ENCODE measurements at places on chromosomes 5 and 9.

GRCh38 chr5:171785517-171785916 is at the start of gene SMIM23:
TSS of gene SMIM23 (plus strand) at chr5:171785817. CDS start at chr5:171785872, 55 bp downstream.
- no peak for DNase-seq

GRCh38 chr5:93990504-93991070 is 249.2 kb upstream of the POU5F2 start:
- no peak for DNase-seq

- DNase-seq = no peak
These were observed 126.0 kb upstream of the MAN2A1 start for GRCh38 chr5:109563739-109564138.

DNA sequence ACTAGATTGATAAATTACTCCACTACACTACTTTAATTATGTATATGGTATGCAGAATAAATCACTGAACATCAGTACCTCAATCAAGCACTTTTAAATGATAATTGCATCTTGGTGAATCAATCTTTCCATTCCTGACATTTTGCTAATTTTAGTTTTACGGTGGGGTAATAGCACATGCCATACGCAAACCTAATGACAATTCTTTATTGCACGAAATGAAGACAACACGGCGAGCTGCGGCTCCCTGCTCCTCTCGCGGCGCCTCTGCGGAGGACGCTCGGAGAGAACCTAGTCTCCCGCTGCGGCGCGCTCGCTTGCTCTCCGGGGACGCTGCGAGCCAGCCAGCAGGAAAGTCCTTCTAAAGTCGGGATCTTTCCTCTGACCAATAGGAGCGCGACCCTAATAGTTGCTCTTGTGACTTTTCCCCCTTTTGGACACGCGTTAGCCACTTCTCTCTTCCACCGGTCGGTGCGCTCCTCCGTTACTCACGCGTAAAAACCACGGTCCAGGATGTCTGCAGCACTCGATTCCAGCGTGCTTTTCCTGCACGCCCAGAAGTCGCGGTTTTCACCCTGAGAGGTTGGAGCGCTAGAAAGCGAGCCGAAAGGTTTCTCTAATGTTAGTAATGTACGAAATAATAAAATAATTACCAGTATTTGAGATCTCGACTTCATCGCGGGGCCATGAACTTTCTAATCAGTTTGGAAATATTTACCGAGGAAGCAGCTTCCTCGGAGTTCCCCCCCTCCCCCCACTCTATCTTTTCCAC is 1.0 kb upstream of the MEF2C start:
- DNase-seq = no peak

GRCh38 chr5:94397508-94397907 is 220.9 kb downstream of the KIAA0825 start:
- DNase-seq = no peak

- DNase-seq = no peak
These were observed 17.1 kb upstream of the FBXL17 start for GRCh38 chr5:108398964-108399363.

DNA sequence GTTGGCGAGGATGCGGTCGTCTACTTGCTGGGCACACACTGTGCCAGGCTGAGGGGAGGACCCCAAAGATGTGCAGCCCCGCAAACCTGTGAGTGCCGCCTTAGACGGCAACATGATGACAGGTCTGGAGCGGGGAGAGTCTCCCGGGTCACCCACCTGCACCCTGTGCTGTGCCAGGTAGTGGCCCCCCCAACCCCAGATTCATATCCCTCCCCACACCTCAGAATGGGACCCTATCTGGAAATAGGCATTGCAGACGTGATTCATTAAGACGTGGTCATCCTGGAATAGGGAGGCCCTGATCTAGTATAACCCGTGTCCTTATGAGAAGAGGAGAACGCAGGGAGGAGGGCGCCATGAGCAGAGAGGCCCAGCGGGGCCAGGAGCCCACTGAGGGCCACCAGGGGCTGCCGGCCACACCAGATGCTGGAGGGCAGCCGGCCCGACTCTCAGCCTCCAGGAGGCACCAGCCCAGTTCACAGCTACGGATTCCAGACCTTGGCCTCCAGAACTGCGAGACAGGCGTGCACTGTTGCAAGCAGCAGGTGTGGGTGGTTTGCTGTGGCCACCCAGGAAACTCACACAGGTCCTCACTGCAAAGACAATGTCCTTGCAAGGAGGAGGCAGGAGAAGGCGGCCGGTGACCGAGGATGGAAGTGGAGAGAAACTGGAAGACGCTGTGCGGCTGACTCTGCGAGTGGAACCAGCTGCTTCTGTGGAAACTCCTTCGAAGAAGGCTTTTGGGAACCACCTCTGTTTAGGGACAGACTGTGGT is 131.9 kb upstream of the LPCAT1 start:
- no peak for DNase-seq

GRCh38 chr5:172740428-172741205 is 30.4 kb downstream of the DUSP1 start:
- no peak for DNase-seq

GRCh38 chr5:168822745-168823281 is 243.6 kb upstream of the PANK3 start:
- DNase-seq = no peak

DNA sequence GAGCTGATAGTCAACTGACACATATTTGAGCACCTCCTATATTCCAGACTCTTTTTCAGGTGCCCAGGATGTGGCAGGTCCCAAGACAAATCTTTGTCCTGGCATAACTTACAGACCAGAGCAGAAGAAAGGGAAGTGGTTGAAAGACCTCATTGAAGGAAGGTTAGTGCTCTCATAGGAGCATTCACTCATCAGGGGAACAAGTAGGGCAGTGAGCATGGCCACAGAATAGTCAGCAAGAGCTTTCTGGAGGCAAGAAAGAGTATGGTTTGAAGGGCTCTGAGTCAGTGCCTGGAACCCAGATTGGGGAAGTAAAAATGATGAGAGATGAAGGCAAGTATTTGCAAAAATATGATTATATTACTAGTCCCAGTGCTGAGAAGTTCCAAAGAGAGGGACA is 25.0 kb upstream of the ERMP1 start:
- DNase-seq = no peak

DNA sequence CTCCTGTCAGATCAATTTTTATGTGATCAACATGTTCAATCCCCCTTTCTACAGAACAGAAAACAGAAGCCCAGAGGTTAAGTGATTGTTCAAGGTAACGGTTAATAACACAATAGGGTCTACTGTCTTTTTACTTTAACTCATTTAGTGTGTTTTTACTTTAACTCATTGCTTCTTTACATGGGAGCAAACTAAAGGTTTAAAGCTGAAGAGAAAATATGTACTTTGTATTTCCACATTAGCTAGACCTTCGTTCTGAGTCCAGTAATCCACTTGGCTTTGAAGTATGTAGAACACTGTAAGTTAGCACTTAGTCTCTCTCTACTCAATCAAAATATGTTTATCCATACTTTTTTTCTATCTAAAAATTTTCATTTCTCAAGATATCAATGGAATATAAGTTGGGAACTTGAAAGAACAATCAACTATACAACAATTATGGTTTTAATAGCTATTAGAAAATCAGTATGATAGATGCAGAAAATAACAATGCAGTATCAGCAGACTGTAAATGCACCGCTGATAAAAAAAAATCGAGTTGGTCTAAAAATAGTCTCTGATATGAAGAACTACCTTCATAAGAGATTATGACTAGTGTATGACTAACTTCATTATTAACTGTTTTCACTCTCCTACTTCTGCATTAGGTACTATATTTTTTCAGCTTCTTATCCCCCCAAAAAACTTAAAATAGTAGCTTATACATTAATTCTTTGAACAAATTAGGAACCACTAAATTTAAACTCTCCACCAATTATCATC is 20.6 kb downstream of the PGGT1B start:
- no peak for DNase-seq

DNA sequence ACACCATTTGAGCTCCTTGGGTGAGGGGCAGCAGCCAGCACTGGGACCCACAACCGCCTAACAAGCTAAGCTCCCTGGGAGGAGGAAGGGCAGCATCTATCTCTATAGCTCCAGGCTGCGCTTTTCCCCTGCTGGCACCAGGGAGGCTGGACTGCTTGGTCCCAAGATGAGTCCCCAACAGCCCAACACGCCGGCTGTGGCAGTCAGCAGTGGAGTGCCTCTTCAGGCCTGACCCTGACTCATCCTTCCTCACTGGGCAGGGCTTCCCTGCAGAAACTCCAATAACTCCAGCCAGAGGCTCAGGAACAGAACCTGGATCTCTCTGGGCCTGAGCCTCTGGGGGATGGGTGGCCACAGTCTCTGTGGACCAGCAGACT is 113.7 kb upstream of the ADAMTS16 start:
- no peak for DNase-seq

- DNase-seq = no peak
These were observed 979.0 kb downstream of the EFNA5 start for GRCh38 chr5:106691701-106692100.

- no peak for DNase-seq
These were observed 108.8 kb downstream of the HMHB1 start for GRCh38 chr5:143920772-143921171.

DNA sequence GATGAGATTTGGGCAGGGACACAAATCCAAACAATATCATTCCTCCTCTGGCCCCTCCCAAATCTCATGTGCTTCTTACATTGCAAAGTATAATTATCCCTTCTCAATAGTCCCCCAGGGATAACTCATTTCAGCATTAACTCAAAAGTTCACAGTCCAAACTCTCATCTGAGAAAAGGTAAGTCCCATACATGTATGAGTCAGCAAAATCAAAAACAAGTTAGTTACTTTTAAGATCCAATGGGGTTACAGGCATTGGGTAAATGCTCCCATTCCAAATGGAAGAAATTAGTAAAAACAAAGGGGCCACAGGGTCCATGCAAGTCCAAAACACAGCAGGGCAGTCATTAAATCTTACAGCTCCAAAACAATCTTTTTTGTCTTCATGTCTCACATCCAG is 917.9 kb upstream of the CDH10 start:
- no peak for DNase-seq

All from stimulated activated CD8-positive, alpha-beta memory T cell treated with anti-CD3 and anti-CD28 coated beads, Interleukin-15, amount 100 ng/mL, for 4 hours (primary cell).